AG04449 (cell line): ENCODE measurements at places on chromosomes 6 and 20.
A peak's percentile ranks its signal among the peaks of the same experiment; 100 is the strongest.

- DNase-seq = no peak
Observed at GRCh38 chr20:29873946-29874345, 1383.5 kb upstream of the DEFB115 start.

- no peak for DNase-seq
Observed at GRCh38 chr6:66264376-66264775, 557.4 kb upstream of the EYS start.

- DNase-seq = no peak
Observed at GRCh38 chr6:155177363-155177961, 86.4 kb upstream of the CLDN20 start.

DNA sequence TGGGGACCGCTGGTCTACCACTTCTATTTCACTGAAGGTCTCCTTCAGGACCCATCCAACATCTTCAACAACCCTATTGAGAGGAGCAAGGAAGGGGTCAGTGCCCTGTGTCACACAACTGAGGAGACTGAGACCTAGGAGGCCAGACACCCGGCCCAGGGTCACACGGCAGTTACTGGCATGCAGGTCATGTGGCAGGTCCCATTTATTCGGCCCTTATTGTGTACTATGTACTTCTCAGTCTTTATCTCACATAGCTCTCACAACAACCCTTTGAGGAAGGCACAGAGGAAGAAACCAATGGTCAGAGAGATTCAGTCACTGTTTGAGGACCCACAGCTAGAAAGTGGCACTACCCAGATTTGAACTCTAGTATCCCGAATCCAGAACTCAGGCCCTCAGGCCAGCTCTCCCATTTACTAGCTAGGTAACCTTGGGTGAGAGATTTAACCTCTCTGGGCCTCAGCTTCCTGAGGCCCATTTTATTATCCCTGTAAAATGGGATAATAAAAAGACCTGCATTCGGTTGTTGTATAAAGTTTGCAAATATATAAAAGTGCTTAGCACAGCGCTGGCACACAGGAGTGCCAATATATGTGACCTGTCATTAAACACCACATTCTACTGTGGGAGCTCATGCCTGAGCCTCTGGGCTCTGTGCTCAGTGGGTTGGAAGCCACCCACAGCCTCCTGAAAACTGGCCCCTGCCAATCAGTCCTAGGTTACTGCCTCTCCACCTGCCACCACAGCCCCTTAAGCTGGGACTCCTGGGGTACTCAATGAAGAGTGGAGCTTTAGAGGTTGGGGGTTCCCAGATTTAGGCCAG, 15.8 kb downstream of the TFEB start:
- DNase-seq = no peak

- DNase-seq = no peak
Observed at GRCh38 chr6:45838996-45839395, 176.7 kb downstream of the CLIC5 start.

- no peak for DNase-seq
Observed at GRCh38 chr20:2687514-2687913, 5.1 kb upstream of the EBF4 start.

GRCh38 chr20:59613861-59614260, 9.5 kb downstream of the PHACTR3 start:
- no peak for DNase-seq

DNA sequence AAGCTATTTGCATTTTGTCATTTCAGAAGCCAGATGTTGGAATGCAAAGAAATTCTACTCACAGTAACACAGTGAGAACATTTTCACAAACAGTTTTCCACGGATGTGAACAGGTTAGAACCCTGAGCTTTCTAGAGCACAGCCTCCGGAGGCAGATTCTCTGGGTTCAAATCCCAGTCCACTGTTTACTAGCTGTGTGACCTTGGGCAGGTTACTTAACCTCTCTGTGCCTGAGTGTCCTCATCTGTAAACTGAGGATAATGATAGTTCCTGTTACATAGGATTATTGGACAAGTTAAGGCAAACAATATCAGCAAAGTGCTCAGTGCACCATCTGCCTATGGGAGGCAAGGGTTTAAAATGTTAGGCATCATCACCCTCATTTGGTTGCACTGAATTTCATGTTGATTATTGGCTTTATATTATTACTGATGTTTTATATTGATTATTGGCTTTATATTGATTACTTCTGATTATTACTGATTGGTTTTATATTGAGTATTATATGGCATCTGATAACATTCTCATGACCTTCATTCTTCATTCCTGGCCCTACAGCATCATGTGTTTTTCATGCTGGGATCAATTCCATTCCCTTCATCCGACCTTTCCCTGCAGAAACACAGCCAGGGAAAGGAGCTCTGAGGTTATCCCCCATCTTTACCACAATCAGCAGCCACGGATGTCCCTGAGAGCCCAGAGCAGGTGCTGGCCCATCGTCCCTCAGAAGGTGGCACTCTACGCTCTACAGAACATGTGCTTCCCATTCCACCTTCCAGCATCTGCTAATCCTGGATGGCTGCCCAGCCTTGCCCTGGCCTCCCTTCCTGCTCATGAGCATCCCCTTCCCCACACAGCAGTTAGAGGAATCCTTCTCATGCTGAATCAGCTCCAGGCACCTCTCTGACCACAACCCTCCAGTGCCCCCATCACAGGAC, 283.1 kb downstream of the PREX1 start:
- DNase-seq = no peak

DNA sequence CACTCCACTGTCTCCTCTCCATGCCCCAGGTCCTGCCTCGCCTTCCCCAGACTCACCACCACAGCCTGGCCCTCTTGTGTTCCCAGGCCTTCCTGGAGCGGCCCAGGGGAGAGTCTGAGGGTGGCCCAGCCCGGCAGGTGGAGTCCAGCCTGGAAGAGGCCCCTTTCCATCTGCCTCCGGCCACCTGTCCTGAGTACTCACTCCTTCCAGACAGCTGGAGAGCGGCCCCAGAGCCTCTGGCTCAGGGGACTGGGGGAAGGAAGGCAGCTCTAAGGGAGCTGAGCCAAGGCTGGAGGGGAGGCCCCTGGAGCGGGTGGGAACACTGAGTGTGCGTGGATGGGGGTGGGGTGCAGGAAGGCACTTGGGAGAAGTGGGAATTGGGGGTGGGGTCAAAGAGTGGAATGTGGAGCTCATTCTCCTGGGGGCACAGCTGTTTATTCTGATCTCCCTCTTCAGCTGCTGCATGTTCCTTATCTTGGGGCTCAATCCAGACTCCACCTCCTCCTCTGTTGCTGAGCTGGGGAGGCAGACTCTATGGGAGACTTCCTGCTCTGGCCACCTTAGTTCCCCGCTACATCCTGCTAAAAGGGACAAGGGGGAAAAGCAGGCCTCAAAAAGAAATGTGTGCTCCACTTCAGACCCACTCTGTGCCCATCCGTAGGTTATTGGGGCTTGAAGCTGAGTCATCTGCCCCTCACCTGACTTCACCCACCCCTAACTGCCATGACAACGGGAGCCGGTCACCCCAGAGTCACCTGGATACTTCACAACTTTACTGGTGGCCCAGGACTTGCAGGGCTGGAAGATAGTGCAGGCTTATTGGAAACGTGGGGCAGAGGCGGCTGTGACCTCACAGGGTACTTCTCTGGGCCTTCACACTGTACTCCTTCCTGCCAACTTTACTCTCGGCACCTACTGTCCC, 19.5 kb upstream of the TAF8 start:
- DNase-seq = no peak

GRCh38 chr6:141313986-141314385, 818.7 kb upstream of the GJE1 start:
- DNase-seq = no peak

DNA sequence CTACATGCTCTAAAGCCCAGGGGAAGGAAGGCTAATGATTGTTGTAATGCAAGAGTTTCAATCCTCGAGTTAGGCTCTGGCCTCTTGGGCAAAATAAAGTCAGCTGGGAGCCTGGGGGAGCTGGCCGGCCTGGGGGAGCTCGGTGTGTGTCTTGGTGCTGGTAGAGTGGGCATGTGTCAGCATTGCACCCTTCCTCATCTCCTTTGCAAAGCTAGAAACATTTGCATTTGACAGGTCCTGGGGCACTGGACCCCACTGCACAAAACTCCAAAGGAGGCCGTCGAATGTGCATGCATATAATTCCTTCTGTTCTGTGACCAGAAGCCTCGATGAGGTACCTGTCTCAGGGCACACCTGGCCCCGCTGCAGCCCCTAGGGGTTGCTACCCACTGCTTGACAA, 74.6 kb upstream of the SLC22A23 start:
- DNase-seq = no peak

DNA sequence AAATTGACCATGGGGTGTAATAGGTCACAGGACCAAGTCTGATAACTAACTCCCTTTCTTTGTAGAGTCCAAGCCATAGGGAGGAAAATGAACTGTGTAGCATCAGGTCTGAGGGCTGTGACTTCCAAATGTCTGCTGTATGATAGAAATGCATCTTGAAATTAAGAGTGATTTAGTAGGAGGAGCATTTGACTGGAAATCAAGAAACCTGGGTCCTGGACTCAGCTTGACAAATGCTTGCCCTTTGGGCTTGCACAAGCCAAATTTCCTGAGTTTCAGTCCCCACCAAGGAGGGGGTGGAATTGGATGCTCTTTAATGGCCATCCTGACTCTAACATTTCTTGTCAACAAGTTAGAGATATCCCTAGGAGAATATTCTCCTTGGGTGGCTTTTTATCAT, 187.0 kb downstream of the PDE7B start:
- DNase-seq = no peak

DNA sequence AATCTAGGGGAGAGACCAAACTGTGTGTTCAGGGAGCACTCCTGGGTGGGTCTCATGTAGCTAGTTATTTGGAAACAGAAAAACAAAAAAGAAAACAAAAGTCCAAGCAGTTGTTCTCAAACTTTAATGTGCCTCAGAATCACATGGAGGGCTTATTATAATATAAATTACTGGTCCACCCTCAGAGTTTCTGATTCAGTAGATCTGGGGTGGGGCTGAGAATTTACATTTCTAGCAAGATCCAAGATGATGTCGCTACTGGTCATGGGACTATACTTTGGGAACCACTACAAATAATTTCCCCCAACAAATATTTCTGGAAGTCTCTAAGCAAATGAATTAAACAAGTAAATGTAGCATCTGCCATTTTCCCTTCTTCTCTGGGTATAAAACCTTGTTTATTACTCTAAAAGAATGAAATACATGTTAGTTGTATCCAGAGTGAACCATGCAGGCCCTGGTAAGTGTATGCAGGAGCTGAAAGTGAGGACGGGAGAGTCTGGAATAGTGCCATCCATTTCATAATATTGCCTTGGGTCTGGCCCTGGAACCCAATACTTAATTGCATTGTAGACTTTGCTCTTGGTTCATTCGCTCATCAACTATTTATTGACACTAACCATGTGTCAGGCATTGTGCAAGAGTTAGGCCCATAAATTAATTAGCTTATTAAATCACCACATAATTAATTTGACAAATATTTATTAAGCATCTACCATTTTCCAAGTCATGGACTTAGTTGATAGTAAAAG, 490.8 kb downstream of the EPM2A start:
- no peak for DNase-seq

GRCh38 chr6:139198529-139199288, 63.8 kb downstream of the HECA start:
- DNase-seq = no peak

GRCh38 chr6:134351615-134352474, 33.9 kb upstream of the SGK1 start:
- DNase-seq = no peak

GRCh38 chr6:46058951-46059350, 43.3 kb upstream of the CLIC5 start:
- no peak for DNase-seq

DNA sequence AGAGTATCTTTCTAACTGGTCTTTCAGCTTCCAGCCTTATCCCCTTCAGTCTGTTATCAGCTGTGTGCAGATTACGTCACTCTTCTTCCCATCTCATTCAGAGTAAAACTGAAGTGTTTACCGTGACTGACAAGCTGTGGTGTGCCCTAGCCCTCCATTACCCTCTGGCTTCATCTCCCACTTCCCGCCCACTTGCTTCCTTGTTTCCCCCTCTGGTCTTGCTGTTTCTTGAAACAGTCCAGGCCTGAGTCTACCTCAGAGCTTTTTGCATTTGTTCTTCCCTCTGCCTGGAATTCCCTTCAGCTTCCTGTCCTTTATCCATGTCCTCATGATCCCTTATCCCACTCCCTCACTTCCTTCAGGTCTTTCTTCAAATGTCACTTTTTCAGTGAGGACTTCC, 66.9 kb downstream of the CARMIL1 start:
- DNase-seq = no peak

DNA sequence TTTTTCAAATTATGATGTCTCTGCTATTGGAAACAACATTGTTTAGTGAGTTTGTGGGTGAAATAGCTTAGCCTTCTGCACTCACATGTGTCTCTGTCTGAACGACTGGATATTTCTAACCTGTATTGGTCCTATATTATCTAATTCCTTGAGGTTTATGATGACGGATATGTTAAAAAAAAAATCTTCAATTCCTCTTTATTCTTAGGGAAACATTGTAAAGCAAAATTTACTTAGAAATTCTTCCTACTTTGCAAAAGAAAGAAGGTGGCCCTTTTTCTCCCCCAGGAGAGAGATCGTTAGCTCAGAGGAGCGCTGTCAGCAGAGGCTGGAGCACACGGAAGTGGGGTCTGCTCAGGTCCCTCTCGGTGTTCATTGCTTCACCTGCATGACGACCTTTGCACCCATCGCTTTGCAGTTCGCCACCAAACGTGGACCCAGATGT, 149.8 kb downstream of the ZDHHC14 start:
- no peak for DNase-seq

GRCh38 chr20:35334311-35335101, 42.3 kb upstream of the FAM83C start:
- no peak for DNase-seq

GRCh38 chr6:31383149-31383548, 20.2 kb upstream of the MICA start:
- DNase-seq = no peak

- peak; percentile 57 for DNase-seq
Observed at GRCh38 chr6:12232339-12232738, 57.8 kb upstream of the EDN1 start.

GRCh38 chr20:50380697-50381040, 129.5 kb upstream of the PTPN1 start:
- no peak for DNase-seq

GRCh38 chr6:107869871-107870270, 45.8 kb upstream of the SCML4 start:
- DNase-seq = no peak

DNA sequence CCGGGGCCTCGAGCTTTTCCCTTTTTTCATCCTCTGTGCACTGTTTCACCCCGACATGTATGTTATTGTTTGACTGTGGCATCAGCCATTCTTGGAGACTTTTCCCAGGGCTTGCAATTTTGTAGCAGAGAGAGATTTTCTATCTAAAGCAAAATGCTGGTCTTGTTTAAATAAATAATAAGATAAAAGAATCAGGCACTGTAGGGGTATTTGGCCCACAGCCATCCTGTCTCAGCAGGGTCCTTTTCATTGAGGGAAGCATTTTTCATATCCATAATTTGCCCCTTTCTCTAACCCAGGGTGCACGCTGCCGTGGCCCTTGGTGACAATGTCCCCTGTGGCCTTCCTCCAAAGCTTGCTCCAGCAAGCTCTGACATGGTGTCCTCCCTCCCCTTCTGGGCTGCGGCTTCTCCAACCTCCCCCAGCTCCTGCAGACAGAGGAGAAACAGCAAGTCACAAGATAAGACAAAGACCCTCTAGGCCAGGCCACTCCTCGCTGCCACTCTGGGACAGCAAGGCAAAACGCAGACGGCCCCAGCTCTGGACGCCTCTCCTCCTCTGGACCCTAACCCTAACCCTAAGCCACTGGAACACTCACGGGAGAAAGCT, 117.6 kb downstream of the MYLK4 start:
- no peak for DNase-seq

GRCh38 chr20:58597249-58597891, 53.7 kb upstream of the STX16 start:
- DNase-seq = no peak
